Colonic mucosa (tissue), 4 donors: ENCODE measurements at places on chromosomes 1 and 21. TPM values are rescaled to one million over a fixed set of nuclear protein-coding genes. Genes with fewer than 3 reads are reported as not detected.

The OTUD3 gene
- 9.6 TPM for total RNA-seq

The NTMT2 gene
- total RNA-seq: not detected

The ARMH1 gene
- 1.3 TPM for total RNA-seq

The FAM151A gene
- 2.8 TPM for total RNA-seq

The HTR6 gene
- total RNA-seq: not detected

The KCNJ6 gene
- 0.21 TPM for total RNA-seq

The RPS27 gene
- 1,210 TPM for total RNA-seq

The GJA4 gene
- total RNA-seq: 2.3 TPM

The SEMA4A gene
- 4.5 TPM for total RNA-seq

The PPIH gene
- 35.0 TPM for total RNA-seq

The CR1 gene
- total RNA-seq: 3.5 TPM

The ZNF683 gene
- not detected for total RNA-seq

GRCh38 chr1:233719655-233720341 is 105.9 kb downstream of the KCNK1 start:
- H3K27me3 ChIP-seq: no peaks in the 10 kb centered on the region
- H3K36me3 ChIP-seq: no peaks in the 10 kb centered on the region
- H3K4me3 ChIP-seq: no peak overlapping the region
- no peak overlapping the region for H3K27ac ChIP-seq
- H3K4me1 ChIP-seq: no peaks in the 10 kb centered on the region

DNA sequence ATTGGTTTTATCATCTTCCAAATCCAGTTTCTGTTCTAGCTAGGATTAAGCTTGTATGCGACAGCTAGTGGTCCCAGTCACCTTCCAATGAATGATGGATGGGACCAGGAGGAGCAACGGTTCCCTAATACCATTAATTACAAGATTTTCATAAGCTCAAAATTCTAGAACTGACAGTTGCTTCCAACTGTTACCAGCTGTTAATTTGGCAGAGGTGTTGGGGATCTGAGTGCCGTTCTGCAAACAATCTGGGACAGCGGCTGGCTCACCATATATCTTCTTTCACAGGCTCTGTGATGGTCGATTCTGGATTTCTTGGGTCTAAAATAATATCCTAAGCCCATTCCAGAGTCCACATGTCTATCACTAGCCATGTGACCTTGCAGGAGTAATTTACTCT is 34.5 kb upstream of the RALGPS2 start:
- H3K36me3 ChIP-seq: no peaks in the 10 kb centered on the region
- H3K4me1 ChIP-seq: no peaks in the 10 kb centered on the region
- no peak for DNase-seq

GRCh38 chr21:19878133-19878532 is 1120.1 kb upstream of the NCAM2 start:
- H3K4me3 ChIP-seq: no peak overlapping the region
- no peak overlapping the region for H3K27ac ChIP-seq
- H3K27me3 ChIP-seq: no peaks in the 10 kb centered on the region

DNA sequence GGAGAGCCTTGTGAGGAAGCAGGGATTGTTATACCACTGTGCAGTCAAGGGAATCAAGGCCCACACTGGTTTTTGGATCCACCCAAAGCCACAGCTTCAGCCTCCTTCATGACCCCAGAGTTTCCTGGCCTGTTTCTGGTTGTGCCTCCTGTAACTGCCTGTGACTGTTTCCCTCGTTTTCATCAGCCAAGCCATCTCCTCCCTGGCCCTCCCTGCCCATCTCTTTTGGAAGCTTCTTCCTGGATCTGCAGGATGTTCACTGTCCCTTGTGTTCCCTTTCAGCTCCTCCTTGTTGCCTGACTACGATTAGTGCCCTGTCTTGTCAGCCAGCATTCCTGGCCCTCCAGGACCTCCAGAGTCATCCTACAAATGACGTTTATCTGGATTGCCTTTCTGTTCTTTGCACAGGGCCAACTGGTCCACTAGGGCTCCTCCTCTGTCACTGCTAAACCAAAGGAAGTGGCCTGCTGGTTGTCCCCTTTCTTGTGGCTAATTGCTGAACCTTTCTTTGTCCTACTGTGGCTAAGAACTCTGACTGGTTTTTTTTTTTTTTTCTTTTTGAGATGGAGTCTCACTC is 17.9 kb downstream of the SFT2D2 start:
- DNase-seq: no peak
- H3K4me3 ChIP-seq: no peak overlapping the region
- no peaks in the 10 kb centered on the region for H3K27me3 ChIP-seq

DNA sequence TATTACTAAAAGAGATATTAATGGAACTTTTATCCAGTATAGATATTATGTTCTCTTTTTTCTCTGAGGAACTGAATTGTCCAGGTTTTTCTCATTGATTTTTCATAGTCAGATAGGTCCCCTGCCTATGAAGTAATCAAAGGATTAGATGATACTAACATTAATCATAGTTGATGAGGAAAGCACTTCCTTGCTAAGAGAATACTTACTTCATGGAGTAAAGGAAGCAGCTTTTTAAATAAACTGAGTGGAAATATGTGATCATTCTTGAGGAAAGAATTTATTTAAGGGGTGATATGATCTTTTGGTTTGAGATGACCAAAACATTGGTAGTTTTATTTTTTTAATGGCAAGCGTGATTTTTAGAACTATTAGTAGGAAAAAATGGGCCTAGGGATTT is 58.9 kb downstream of the SWT1 start:
- no peak overlapping the region for H3K4me3 ChIP-seq
- no peaks in the 10 kb centered on the region for H3K36me3 ChIP-seq
- no peak overlapping the region for H3K27ac ChIP-seq
- DNase-seq: no peak
- H3K4me1 ChIP-seq: no peaks in the 10 kb centered on the region
- no peaks in the 10 kb centered on the region for H3K27me3 ChIP-seq

DNA sequence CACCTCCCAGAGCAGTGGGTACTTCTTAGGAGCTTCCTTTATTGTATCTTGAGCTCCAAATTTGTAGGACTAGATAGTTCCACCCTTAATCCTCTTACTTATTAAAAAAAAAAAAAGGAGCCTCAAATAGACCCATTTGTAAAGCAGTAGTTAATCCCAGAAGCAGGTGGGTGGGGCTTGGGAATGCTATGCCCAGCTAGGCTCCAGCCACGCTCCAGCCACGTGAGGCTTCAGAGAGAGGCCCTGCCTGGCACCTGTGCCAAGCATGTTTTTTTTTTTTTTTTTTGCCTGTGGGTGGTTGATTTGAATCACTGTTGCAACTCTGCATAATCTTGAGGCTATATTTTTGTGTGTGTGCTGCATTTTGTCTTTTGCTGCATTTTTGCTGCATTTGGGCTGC is 7.0 kb downstream of the CACNA1E start:
- H3K27ac ChIP-seq: no peak overlapping the region
- H3K4me1 ChIP-seq: no peaks in the 10 kb centered on the region
- DNase-seq: no peak
- no peaks in the 10 kb centered on the region for H3K36me3 ChIP-seq
- peaks cover 12% of the 10 kb centered on the region for H3K27me3 ChIP-seq
- no peak overlapping the region for H3K4me3 ChIP-seq

GRCh38 chr1:205259324-205259832 is 31.6 kb downstream of the TMCC2 start:
- H3K27me3 ChIP-seq: no peaks in the 10 kb centered on the region
- H3K4me3 ChIP-seq: no peak overlapping the region
- no peak for DNase-seq
- no peaks in the 10 kb centered on the region for H3K36me3 ChIP-seq
- H3K27ac ChIP-seq: no peak overlapping the region

DNA sequence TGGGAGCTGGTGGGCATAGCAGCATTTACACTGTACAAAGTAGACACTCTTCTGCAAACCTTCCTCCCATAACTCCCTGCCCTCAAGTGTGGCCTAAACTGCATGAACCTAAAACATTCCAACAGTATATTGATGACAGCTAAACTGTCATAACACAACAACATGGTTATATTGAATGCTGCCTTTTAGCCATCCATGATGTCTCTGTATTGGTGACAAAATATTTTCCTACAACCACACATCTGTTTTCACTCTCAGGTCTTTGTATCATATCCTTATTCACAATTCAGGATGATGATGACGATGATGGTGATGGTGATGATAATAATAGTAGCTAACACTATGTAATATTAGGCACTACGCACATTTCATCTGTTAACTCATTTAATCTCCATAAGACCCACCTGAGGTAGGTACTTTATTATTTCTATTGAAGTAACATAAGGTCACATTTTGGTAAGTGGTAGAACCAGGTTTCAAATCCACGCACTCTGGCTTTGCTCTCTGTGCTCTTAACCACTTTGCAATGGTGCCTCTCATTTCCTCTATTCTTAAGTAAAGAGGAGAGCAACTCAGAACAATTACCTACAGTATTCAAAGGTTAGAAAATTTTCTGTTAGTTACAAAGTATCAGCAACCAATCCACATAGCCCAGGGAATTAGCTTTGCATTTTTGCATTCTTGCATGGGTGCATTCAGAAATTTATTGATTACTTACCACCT is 185.1 kb upstream of the LMO4 start:
- no peak for DNase-seq
- no peak overlapping the region for H3K27ac ChIP-seq

- DNase-seq: no peak
- H3K27me3 ChIP-seq: no peaks in the 10 kb centered on the region
These were observed 30.7 kb downstream of the RPAP2 start for GRCh38 chr1:92329347-92330129.

DNA sequence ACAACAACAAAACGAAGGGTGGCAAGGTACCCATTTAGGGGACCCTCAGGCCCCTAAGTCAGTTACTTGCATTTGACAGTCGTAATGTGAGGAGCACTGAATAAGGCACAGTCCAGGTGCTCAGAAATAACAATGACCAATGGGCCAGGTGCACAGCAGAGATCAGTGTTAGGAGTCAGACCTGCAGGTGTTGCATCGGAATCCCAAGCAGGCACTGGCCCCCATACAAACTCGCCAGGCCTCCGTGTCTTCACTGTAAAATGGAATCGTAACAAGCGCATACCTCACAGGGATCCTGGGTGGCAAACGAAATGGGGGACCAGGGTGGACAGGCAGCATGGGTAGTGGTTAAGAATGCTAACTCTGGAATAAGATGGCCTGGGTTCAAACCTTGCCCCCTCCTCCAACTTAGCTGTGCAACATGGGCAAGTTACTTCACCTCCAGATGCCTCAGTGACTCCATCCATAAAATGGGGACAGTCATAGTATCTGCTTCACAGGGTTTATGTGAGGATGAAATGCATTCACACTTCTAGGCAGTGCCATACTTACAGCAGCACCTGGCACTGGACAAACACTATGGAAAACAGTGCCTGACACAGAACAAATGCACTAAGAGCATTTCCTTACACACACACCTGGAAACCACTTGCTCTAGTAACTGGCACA is 20.2 kb downstream of the RCAN1 start:
- H3K27me3 ChIP-seq: no peaks in the 10 kb centered on the region
- H3K4me3 ChIP-seq: no peak overlapping the region
- no peak for DNase-seq
- H3K36me3 ChIP-seq: no peaks in the 10 kb centered on the region
- no peaks in the 10 kb centered on the region for H3K4me1 ChIP-seq

GRCh38 chr1:17699581-17699980 is 55.6 kb upstream of the ACTL8 start:
- no peaks in the 10 kb centered on the region for H3K4me1 ChIP-seq
- H3K4me3 ChIP-seq: no peak overlapping the region
- no peak for DNase-seq
- H3K27me3 ChIP-seq: no peaks in the 10 kb centered on the region

GRCh38 chr1:103525607-103526507 is at the start of gene RNPC3:
TSS of gene RNPC3 (plus strand) at chr1:103525699. CDS start at chr1:103526071, 372 bp downstream.
- H3K36me3 ChIP-seq: no peaks in the 10 kb centered on the region
- H3K27ac ChIP-seq: peak within 1 kb of the TSS; percentile 98
- no peaks in the 10 kb centered on the region for H3K4me1 ChIP-seq
- DNase-seq: peak; percentile 90

GRCh38 chr1:85617633-85618100 is 37.1 kb downstream of the CCN1 start:
- H3K4me3 ChIP-seq: no peak overlapping the region
- no peak overlapping the region for H3K27ac ChIP-seq
- no peaks in the 10 kb centered on the region for H3K36me3 ChIP-seq
- DNase-seq: no peak
- H3K27me3 ChIP-seq: no peaks in the 10 kb centered on the region

- peaks cover 4% of the 10 kb centered on the region for H3K4me1 ChIP-seq
- peak; percentile 85 for DNase-seq
- no peak overlapping the region for H3K4me3 ChIP-seq
- H3K27ac ChIP-seq: no peak overlapping the region
These were observed 57.8 kb downstream of the FOXO6 start for GRCh38 chr1:41418857-41419583.

DNA sequence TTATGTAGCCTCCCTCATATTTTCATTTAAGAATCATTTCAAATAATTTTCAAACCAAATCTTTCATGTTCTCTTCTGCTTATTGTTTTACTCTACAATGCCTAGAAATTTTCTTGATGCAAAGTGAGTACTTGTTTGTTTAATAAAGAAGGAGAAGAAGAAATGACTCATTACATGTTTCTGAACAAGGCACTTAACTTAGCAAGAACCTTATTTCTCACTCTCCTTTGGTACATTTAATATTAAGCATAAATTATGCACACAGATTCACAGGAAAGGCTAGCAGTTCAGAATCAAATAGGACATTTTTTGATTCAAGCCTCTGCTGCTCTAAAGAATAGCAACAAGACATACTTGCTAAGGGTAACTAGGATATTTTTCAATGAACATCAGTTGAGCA is 9.1 kb downstream of the SCYL3 start:
- H3K36me3 ChIP-seq: peaks cover 6% of the 10 kb centered on the region
- no peaks in the 10 kb centered on the region for H3K4me1 ChIP-seq
- no peak overlapping the region for H3K27ac ChIP-seq
- H3K4me3 ChIP-seq: no peak overlapping the region

DNA sequence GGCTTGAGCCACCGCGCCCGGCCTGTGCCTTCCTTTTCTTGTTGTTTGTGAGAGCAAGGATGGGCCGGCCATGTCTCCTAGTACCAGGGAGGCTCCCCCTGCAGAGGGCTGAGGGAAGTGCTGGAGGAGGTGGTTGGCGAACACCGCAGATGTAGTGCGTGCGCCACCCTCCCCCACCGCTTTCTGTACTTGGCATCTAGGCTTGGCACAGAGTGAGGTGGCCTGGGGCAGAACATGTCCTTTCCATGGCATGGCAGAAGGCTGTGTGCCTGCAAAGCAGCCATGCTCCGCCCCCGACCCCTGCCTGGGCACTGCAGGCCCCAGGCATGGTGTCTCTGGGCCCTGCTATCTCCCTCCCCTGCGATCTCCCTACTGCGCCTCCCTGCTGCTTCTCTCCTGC is 30.7 kb downstream of the ALPL start:
- no peaks in the 10 kb centered on the region for H3K27me3 ChIP-seq
- H3K4me1 ChIP-seq: no peaks in the 10 kb centered on the region
- DNase-seq: no peak
- no peak overlapping the region for H3K27ac ChIP-seq
- no peak overlapping the region for H3K4me3 ChIP-seq

- H3K27ac ChIP-seq: no peak overlapping the region
- DNase-seq: no peak
- H3K4me3 ChIP-seq: no peak overlapping the region
These were observed 3.0 kb downstream of the IL22RA1 start for GRCh38 chr1:24139841-24140425.
